ENCODE measurements at places on chromosomes 7 and 10.
A peak's percentile ranks its signal among the peaks of the same experiment; 100 is the strongest.

GRCh38 chr7:2525658-2526630, 6.4 kb downstream of the LFNG start:
- DNase-seq, result no peak

GRCh38 chr10:84715911-84716310, 387.5 kb downstream of the CCSER2 start:
- DNase-seq, result no peak

DNA sequence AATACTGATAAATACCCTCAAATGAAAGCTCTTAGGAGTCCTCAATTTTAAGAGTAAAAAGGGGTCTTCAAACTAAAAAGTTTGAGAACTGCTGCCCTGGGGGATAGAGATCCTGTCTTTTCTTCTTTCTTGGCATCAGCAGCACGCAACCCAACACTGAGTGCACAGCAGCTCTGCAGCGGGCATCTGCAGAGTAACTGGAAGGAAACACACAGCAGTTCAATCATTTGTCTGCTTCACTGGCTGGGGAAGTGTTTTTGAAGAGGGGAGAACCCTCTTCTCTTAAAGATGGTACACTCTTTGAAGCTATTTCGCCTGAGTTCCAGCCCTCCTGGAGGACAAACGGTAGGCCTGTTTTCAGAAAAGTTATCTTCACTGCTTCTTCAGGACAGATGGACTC, 193.6 kb downstream of the FGFR2 start:
- no peak for DNase-seq

GRCh38 chr10:61754587-61755550, 92.1 kb downstream of the CABCOCO1 start:
- DNase-seq, result no peak

GRCh38 chr10:68231817-68232251, at the start of gene ATOH7:
Gene ATOH7 (minus strand): TSS chr10:68232113. CDS start chr10:68231677, 436 bp downstream.
- DNase-seq, result no peak

GRCh38 chr10:126041804-126042231, 145.5 kb downstream of the FANK1 start:
- peak; percentile 34 for DNase-seq

GRCh38 chr7:142881586-142882337, 3.8 kb downstream of the TRPV6 start:
- no peak for DNase-seq

DNA sequence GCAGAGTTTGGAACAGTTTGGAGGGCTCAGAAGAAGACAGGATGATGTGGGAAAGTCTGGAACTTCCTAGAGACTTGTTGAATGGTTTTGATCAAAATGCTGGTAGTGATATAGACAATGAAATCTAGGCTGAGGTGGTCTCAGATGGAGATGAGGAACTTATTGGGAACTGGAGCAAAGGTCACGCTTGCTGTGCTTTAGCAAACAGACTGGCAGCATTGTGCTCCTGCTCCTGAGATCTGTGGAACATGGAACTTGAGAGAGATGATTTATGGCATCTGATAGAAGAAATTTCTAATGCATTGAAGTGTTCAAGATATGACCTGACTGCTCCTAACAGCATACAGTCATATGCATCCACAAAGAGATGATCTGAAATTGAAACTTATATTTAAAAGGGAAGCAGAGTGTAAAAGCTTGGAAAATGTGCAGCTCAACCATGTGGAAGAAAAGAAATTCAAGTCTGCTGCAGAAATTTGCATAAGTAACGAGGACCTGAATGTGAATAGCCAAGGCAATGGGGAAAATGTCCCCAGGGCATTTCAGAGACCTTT, 186.9 kb upstream of the PHYHIPL start:
- no peak for DNase-seq

DNA sequence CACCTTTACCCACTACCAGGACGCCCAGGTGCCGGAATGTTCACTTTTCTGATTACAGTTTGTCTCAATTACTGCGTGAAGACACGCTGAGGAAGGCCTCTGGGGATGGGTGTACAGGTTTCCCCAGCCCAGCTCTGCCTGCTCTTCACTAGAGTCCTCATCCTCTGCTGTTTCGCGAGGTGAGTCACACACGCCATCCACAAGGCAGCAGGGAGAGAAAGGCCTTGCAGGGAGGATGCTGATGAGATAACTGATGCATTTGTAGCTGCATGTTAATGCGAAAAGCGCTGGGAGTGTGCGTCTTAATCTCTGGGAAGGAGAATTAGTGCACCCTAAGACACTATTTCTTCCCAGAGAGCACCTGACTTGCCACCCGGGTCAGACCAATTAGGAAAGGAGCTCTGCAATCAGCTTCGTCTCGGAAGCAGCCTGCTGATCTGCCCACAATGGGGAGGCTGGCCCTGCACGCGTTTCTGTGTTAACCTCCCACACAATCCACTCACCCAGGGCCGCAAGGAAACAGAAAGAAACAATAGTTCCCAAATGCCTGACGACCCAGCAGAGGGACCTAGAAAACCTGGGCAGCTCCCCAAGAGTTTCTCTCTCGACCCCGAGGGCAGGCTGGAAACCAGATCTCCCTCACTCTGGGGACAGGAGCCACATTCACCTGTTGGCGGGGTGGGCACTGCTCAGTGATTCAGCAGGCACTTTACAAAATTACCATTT, 578.7 kb downstream of the GLRX3 start:
- DNase-seq, result no peak

- no peak for DNase-seq
These were observed 129.3 kb upstream of the BET1 start for GRCh38 chr7:94133460-94133859.

GRCh38 chr10:66337211-66337610, 588.6 kb upstream of the LRRTM3 start:
- no peak for DNase-seq
